ENCODE measurements at places on chromosomes 12 and 14.

DNA sequence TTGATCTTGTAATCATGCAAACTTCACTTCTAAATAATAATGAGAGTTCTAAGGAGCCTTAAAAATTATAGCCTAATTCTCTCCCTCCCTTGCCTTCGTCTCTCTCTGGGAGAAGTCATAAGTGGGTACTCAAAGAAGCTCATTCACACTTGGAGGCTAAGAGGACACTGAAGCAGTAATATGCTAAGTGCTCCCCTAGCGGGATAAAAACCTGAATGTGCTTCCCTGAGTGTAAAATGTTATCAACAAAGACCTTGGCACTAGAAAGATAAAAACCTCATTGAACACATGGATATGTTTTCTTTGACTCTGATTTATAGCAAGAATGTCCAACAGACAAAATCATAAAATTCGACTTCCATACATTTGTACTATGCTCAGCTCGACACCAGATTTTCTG, 337.9 kb upstream of the NOVA1 start:
- H3K36me3 ChIP-seq, result no peaks in the 10 kb centered on the region
- H3K27ac ChIP-seq, result no peak overlapping the region
- DNase-seq, result no peak
- H3K27me3 ChIP-seq, result no peaks in the 10 kb centered on the region
- no peaks in the 10 kb centered on the region for H3K4me1 ChIP-seq

- DNase-seq, result no peak
- no peak overlapping the region for H3K27ac ChIP-seq
- H3K4me1 ChIP-seq, result no peaks in the 10 kb centered on the region
- no peak overlapping the region for H3K4me3 ChIP-seq
- no peaks in the 10 kb centered on the region for H3K36me3 ChIP-seq
Observed at GRCh38 chr12:55663391-55663790, 26.7 kb downstream of the OR10P1 start.

DNA sequence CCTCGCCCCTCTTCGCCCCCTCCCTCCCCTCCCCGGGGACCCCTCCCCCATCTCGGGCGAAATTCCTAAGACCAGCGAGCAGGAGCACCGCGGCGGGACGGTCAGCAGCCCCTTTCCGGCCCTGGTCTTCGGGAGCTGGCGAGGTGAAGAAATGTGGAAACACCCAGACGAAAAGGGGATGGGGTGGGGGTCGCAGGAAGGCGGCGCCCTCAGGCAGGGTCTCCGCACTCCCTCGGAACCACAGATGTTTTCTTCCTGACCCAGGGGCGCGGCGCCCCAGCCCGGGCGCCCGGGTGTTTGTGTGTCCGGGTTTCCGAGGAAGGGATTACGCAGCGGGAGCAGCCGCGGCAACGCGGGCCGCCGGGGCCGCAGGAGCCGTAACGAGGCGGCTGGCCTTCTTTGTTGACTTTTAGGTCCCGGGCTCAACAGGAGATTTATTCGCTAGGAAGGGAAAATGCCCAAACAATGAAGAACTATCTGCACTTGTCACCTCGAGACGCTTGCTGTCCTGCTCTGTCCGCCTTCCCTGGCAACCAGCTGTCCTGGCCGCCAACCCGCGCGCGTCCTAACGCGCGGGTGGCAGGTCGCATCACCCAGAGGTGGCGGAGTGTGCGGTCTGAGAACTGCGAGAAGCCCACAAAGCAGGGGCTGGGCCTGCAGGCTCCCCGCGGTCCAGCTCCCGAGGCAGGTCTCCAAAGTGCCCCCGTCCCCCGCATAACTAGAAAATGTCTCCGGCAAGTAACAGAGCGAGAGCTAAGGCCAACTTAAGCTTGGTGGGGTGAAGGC, 7.0 kb downstream of the FOXA1 start:
- no peak overlapping the region for H3K27ac ChIP-seq
- no peak for DNase-seq
- peak overlapping the region; percentile 33 for H3K4me3 ChIP-seq
- H3K36me3 ChIP-seq, result no peaks in the 10 kb centered on the region
- peaks cover 7% of the 10 kb centered on the region for H3K4me1 ChIP-seq

DNA sequence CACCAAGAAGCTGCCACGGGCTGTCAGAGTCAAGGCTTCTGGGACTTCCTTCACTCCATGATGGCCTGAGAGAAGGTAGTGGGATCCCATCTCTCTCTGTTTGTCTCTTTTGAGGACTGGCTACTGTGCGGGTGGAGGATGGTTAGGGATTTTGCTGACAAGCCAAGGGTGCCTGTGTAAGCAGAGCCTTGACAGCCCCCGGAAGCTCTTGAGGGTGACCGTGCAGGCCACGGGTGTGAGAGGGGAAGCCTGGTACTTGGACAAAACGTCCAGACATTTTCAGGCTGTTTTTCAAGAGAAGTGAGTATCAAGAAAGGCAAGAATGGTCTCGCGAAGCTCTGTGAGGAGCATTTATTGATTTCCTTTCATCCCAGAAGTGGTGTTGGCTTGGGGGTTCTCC, 352.4 kb downstream of the DPF3 start:
- no peak overlapping the region for H3K27ac ChIP-seq
- no peak overlapping the region for H3K4me3 ChIP-seq
- H3K4me1 ChIP-seq, result peaks cover 7% of the 10 kb centered on the region
- no peaks in the 10 kb centered on the region for H3K36me3 ChIP-seq

- DNase-seq, result no peak
- peaks cover 7% of the 10 kb centered on the region for H3K4me1 ChIP-seq
- H3K27me3 ChIP-seq, result no peaks in the 10 kb centered on the region
- no peak overlapping the region for H3K27ac ChIP-seq
- H3K4me3 ChIP-seq, result no peak overlapping the region
- H3K36me3 ChIP-seq, result no peaks in the 10 kb centered on the region
Observed at GRCh38 chr12:6632026-6632983, 3.5 kb downstream of the LPAR5 start.

- DNase-seq, result no peak
- H3K27me3 ChIP-seq, result no peaks in the 10 kb centered on the region
- H3K4me1 ChIP-seq, result peaks cover 3% of the 10 kb centered on the region
- no peak overlapping the region for H3K27ac ChIP-seq
Observed at GRCh38 chr12:123607756-123608155, 5.9 kb downstream of the DDX55 start.

- no peak overlapping the region for H3K4me3 ChIP-seq
- H3K4me1 ChIP-seq, result no peaks in the 10 kb centered on the region
Observed at GRCh38 chr12:28800129-28800528, 348.9 kb upstream of the FAR2 start.

- no peak overlapping the region for H3K27ac ChIP-seq
- H3K4me3 ChIP-seq, result no peak overlapping the region
- DNase-seq, result no peak
- no peaks in the 10 kb centered on the region for H3K36me3 ChIP-seq
- H3K4me1 ChIP-seq, result no peaks in the 10 kb centered on the region
- no peaks in the 10 kb centered on the region for H3K27me3 ChIP-seq
Observed at GRCh38 chr12:62758216-62758615, 176.7 kb downstream of the PPM1H start.

DNA sequence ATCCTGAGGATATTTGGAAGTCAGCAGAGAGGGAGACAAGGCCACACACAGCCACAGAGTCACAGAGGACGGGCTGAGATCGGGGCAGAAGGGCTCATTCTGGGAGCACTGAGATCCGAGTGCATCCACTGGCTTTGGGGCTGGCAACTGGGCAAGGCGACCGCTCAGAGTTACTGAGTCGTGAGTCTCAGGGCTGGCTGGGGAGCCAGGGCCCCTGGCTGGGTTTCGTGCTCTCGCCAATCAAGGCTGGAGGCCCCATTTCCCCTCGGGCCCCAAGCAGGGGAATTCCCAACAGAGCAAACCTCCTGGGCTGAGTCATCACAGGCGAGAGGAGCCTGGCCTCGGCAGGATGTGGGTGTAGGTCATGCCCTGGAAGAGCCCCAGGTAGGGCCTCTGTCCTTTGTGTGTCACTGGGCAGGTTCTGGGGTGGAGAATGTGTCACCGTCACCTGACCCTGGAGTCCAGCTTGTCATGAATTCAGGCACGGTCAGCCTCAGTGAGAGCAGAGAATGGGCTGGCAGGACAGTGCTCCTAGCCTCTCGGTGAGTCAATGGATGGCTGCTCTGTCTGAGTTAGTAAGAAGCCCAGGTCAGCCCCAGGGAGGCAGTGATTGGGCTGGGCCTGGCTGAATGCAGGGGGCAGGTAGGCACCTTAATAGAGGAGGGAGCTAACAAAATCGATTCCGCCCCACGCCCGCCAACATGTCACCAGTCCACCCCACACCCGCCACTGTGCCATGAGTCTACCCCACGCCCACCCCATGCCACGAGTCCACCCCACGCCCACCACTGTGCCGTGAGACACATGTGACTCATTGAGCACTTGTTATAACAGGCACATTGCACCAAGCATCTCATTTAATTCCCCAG, 16.9 kb downstream of the ASB2 start:
- H3K27me3 ChIP-seq, result peaks cover 6% of the 10 kb centered on the region
- no peaks in the 10 kb centered on the region for H3K36me3 ChIP-seq
- DNase-seq, result no peak
- H3K4me3 ChIP-seq, result no peak overlapping the region
- peaks cover 10% of the 10 kb centered on the region for H3K4me1 ChIP-seq

DNA sequence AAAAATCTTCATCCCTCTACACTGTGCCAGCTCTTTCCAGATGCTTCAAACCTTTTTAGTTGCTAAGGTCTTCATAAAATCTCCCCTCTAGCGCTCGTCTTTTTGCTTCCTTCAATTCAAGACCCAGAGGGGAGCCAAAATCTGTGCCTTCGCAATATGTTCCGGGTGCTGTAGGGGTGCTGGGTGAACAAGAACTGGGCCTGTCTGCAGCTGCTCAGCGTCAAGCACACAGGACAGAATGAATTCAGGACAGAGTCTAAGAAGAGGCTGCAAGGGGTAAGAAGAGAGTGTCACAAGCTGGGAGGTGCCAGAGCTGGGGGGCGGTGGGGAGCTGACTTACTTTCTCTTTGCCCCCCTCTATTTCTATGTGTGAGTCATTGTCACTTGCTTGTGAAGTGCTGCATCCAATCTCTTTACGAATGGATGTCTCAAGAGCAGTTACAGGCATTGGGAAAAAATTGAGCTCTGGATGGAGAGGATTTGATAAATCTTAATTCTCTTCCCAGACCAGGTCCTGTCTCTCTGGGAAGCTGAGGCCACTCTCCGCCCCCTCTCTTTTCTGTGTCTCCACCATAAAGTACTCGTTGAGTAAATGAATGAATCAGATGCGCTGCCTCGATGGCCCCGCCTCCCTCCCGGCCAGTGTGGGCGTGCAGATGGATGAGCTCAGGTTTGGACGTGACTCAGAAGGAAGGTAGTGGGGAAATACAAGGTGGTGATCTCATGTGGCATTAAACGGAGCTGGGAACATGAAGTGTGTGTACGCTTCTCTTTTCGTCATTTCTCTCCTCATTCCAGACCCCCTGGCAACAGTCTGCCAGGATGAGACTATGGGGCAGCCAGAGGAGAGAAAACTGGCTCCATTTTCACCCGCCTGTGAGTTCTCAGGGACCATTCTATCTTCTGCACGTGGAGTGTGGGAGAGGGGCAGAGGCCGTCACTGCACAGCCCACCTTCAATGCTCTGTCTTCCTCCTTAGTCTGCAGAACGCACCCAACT, 91.3 kb downstream of the TSPAN9 start:
- no peak overlapping the region for H3K27ac ChIP-seq
- DNase-seq, result no peak
- no peaks in the 10 kb centered on the region for H3K36me3 ChIP-seq
- no peak overlapping the region for H3K4me3 ChIP-seq

DNA sequence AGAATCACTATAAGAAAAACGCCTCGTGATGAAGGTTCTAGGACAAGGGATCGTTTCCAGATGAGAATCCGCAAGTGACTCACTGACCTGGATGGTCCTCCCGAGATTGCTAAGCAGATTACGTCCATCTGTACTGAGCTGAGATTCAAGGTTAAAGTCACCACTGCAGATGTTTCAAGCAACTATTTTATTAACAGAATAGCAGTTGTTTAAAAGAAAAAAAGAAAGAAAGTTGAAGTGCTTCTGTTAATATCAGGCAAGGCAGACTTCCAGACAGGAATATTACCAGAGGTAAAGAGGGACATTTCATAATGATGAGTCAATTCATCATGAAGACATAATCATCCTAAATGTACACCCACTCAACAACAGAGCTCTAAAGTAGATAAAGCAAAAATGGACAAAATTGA, 17.9 kb downstream of the PXN start:
- no peak overlapping the region for H3K4me3 ChIP-seq
- no peak for DNase-seq
- H3K27me3 ChIP-seq, result no peaks in the 10 kb centered on the region
- no peak overlapping the region for H3K27ac ChIP-seq

DNA sequence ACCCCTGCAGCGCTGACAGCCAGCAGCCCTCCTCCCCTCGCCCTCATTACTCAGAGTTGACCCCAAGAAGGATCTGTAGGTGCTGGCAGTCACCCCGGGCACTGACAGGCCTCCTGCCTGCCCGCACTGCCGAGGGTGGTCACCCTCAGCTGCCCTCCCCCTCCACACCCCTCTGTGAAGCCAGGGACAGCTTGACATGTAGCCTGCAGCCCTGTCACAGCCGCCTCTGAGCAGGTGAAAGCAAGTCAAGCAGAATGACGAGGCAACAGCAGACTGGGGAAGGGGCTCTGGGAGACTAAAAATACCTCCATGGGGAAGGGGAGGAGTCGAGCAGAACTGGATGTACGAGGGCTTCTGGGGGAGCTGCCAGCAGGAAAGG, 178.1 kb downstream of the DPF3 start:
- no peak overlapping the region for H3K27ac ChIP-seq
- H3K4me1 ChIP-seq, result peaks cover 8% of the 10 kb centered on the region
- H3K27me3 ChIP-seq, result no peaks in the 10 kb centered on the region

- no peak for DNase-seq
- H3K4me1 ChIP-seq, result no peaks in the 10 kb centered on the region
- no peaks in the 10 kb centered on the region for H3K36me3 ChIP-seq
- no peaks in the 10 kb centered on the region for H3K27me3 ChIP-seq
- H3K27ac ChIP-seq, result no peak overlapping the region
Observed at GRCh38 chr12:92993259-92993658, 64.2 kb upstream of the EEA1 start.

GRCh38 chr14:23294734-23295561, 7.7 kb downstream of the PPP1R3E start:
- H3K27me3 ChIP-seq, result no peaks in the 10 kb centered on the region
- peaks cover 3% of the 10 kb centered on the region for H3K4me1 ChIP-seq
- DNase-seq, result peak; percentile 51

DNA sequence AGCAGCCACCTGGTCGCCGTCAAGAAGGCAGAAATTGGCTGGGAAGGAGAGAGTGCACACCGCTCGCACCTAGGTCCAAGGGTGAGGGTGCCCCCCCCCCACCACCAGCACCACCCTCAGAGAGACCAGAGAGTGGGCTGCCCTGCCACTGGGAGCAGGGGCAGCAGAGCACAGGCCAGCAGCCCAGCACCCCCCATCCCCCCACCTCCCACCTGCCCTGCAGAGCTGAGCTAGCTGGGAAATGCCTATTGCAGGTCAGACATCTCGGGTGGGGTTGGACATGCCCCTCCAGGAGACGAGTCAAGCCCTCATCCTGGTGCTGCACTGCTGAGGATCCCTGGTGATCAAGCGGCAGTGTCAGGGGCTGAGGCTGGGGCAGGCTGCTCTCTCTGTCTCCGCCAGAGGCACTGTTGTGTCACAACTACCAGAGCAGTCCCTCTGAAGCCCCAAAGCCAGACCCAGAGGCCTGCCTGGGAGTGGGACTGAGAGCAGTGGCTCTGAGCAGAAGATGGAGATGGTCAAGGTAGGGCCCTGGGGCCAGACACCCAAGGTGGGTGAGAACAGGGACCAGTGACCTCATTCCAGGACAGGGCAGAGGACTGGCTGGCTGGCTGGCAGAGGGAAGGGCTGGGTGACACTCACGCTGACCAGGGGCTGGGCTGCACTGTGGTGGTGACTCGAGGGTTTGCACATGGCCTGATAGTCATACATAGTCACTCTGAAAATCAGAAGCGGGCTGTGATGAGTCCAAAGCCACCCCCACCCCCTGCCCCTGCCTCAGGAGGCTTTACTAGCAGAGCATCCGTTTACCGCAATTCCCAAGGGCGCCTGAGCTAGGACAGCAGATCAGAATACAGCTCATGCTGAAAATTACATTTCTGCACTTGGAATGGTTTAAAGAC, 19.7 kb upstream of the LRTM2 start:
- peaks cover 12% of the 10 kb centered on the region for H3K27me3 ChIP-seq
- H3K4me3 ChIP-seq, result no peak overlapping the region
- peaks cover 5% of the 10 kb centered on the region for H3K4me1 ChIP-seq
- no peak overlapping the region for H3K27ac ChIP-seq
